Left cardiac atrium (tissue), 4 donors: ENCODE measurements at places on chromosomes 5 and 9. TPM values are rescaled to one million over a fixed set of nuclear protein-coding genes. Genes with fewer than 3 reads are reported as not detected.

TRIM7 gene
- total RNA-seq: 5.9 TPM

FABP6 gene
- total RNA-seq: not detected

SPRY4 gene
- total RNA-seq: 13.3 TPM

GPX3 gene
- total RNA-seq: 1,220 TPM

PROB1 gene
- total RNA-seq: 27.9 TPM
